GM20000 (cell line): ENCODE measurements at places on chromosomes 7 and 10.

DNA sequence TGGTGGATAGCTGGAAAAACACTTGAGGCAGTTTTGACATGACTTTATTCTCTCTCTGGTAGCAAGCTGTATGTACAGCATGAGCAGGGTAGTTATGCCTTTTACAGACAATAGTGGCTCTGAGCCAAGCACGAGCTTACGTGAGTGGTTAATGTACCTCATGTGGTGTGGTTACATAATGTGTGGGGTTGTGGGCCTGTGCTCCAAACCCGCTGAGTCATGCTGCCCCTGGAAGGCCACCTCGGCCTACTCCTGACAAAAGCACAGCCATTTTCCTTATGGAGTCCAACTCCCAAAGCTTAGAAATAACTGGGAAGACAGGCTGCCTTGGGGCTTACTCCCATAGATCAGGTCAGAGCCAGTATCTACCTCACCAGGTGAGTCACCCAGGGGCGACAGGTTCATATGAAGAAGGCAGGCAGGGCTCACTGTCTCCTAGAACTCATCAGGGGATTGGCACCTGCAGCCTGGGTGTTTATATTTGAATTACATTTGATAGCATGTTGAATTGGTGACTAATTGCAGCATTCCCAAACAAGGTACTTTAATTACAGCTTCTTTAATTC, 404.5 kb downstream of the ADRA2A start:
- DNase-seq: no peak

DNA sequence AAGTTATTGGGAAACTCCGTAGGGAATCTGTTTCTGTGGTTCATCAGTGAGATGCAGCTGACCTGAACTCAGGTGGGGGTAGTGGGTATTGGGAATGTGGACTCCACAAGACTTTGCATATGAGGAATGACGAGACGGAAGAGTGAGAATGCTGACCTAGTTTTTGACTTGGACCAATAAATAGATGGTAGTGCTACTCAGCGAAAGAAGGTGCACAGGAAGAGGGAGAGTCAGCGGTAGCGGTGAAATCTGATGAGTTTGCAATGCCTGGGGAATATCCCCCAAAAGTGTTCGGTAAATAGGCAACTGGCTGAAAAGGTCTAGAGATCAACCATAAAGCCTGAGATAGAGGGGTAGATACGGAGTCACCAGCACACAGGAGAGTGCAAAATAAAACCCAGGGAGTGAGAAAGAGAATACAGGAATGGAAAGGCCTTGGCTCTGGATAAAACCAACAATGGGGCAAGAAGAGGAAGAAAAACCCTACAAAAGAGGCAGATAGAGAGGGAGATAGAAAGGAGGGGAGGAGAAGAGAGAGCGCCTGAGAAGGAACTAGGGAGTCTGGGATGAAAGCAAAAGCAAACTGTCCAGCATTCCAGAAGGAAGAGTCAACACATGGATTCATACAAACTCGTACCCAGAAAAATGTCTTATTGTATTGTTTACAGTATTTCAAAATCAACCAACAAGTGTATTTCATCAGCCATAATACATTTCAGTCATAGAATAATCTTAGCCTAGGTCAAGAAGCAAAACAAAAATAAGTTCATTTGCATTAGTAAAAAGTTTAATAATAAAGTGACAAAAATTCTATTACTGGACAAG, 5.4 kb downstream of the ARHGAP21 start:
- DNase-seq: no peak

DNA sequence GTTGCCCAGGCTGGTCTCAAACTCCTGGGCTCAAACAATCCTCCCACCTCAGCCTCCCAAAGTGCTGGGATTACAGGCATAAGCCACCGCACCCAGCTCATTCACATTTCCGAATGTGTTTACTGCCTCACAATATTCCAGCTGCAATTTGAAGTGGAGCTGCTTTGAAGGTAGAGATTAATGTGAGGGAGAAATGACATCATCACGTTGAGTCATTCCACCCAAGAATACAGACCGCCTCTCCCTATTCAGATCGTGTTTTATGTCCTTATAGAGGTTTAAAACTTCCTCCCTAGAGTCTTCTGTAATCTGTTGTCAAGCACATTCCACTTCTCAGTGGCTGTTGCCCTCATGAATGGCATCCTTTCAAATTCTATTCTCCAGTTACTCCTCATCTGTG, 100.4 kb upstream of the PDGFA start:
- DNase-seq: no peak

DNA sequence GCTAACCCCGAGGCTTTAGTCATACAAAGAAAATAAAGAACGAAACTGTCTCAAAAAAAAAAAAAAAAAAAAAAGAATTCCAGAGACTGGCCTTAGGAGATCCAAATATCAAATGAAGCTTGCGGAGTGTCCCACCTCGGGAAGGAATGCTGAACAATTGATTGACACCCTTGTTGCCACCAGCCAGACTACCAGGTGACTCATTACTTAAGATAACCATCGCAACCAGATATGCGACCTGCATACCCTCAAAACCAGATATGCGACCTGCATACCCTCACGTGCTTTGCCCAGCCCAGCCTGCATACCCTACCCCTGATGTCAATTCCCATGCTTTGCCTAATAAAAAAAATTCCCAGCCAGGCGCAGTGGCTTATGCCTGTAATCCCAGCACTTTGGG, 2.7 kb upstream of the PRKRIP1 start:
- no peak for DNase-seq

- DNase-seq: no peak
These were observed 101.9 kb downstream of the EVX1 start for GRCh38 chr7:27344471-27344870.

DNA sequence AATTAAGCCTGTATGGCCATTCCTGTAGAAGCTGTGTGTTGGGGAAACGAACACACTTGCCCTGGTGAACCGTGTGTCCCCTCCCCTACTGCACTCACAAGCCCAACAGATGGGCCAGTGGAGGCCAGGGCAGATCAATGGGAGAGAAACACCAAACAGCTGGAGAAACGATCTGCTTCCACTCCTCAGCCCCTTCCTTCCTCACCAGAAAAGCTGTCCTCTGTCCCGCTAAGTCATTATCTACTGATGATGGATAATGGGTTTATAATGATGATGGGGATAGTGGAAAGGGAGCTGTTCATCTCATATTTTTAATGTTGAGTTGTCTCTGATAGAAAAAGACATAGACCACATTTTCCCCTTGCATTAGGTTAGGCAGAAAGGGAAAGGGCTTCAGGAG, 99.7 kb downstream of the ELMO1 start:
- DNase-seq: no peak

- no peak for DNase-seq
These were observed 475.3 kb upstream of the C7orf33 start for GRCh38 chr7:148115308-148115707.

- no peak for DNase-seq
These were observed 3.6 kb downstream of the WDR86 start for GRCh38 chr7:151406051-151406875.
